ENCODE measurements at places on chromosomes 1 and 21.

DNA sequence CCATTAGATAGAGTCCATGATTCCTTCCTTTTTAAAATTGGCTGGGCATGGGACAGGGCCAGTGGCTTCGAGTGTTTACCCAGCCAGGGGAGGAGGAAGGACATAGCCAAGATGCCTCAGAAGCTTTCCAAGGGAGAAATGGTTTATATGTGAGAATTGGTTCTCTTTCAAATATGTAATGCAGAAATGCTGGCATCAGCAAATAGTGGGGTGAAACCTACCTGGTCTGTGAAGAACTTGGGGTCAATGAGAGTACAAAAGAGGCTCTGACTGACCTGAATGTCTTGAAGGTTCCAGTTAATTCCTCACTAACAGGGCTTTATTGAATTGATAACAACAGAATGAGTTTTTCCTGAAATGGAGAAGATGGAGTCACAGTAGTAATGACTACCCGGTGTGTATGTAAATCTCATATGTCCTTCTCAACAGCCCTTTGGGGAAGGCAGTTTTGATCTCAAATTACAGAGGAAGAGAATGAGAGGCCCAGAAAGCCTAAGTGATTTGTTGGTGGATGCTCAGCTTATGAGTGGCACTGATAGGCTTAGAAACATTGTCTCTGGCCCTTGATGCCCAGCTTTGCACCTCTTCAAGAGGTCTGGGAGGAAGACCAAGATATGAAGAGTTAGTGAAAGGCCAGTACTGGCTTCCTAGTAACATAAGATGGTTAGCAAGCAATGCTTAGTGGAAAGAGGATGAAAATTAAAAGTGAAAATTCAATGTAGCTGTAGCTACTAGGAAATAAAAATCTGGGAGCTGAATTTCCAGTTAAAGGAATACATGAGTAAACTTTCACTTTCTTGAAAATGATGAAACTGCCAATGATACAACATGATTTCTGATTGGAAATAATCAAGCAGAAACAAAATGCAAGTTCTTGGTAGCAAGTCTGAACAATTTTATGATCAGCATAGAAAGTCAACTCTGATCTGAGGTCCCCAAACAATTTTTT, 2.7 kb downstream of the ATF3 start:
- no peak for DNase-seq

DNA sequence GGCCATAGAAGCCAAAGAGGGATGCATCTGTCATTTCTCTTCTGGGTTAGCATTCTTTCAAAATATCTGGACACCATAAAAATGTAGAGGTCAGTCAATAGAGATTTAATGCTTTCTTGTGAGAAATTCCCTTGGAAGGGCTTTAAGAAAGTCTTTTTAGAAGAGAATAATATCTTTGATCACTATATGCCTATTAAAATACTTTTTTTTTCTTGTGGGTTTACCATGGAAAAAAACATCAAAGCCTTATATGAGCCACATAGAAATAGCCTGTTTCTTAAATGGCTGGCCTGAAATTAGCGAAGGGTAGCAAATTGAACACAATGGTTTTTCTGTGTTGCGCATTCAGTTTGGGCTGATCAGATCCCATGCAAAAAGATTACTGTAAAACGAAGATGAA, 36.8 kb downstream of the BACE2 start:
- no peak for DNase-seq

DNA sequence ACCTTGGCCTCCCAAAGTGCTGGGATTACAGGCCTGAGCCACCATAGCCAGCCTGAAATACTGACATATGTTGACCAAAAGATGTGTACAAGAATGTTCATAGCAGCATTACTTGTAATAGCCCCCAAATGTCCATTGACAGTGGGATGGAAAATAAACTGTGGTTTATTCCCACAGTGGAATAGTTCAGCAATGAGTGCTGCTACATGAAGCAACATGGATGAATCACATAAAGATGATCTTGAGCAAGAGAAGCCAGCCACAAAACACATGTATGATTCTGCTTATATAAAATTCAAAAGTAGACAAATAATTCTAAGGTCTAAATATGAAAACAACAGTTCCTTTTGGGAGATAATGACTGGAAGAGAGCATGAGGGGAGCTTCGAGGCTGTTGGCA, 9.1 kb upstream of the CREG1 start:
- no peak for DNase-seq

DNA sequence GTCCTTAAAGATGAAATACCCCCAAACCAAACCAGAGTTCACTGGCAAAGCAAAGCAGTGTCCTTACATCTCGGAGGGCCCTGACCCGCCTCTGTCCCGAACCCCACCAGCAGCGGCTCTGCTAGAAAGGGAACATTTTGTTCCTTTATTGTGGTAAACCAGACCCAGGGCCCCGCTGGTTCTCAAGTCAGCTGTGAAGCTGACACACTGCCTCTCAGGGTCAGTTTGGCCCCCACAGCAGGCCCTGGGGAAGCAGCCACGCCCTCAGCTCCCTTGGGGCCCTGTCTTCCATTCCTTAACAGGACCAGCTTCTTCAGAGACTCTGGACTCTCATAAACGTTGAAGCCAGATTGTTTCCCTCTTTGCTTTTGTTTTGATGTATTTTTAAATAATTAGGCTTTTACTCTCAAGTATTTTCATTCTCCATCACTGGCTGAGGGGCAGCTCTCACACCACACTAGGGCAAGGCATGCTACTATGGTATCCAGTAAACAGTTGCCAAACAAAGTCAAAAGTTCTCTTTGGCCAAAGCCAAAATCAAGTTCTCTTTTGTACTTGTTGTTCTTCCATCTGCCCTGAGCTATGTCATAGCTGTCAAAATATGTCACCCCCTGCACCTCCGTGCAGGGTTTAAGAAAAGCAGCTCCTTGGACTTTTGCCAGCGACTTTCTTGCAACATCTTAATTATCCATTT, 61.1 kb upstream of the ANGPTL1 start:
- no peak for DNase-seq

DNA sequence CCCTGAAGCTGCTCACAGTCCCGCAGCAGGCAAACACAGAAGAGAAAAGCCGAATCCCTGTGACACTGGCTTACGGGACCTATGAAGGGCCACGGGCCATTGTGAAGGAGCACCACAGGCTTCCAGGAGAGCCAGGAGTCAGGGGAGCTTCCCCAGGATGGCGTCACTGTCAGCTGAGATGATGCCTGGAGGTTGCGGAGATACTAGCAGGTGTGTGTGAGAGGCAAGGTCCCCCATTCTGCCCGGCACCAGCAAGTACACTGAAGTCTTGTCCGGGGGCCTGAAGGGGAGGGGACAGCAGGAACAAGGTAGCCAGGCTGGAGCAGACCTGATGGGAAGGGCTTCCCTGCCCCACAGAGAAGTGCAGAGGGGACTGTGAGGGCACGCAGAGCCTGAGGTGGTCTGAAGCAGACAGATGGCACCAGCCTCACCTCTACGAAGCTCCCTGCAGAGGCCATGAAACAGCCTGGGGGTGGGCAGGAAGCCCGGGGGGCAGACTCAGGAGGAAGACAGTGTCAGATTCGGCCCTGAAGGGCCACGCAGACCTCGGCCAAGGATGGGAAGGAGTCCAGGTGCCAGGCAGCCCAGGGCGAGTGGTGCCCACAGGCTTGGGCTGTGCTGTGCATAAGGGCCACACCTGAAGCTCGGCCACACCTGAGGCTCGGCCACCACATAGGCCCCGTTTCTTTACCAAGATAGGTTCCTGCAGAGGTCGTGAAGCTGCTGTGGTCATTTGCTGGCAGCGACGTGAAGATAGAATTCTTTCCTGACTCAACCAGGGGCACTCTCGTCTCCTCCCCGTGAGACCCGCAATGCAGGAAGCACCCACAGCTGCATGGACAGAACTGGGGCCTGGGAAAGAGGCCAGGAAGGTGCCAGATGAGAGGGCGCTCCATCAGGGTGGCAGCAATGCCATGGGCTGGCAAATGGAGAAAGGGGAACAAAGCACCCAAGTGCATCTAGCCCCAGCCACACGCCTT, 10.1 kb downstream of the TCP10L start:
- DNase-seq: no peak

DNA sequence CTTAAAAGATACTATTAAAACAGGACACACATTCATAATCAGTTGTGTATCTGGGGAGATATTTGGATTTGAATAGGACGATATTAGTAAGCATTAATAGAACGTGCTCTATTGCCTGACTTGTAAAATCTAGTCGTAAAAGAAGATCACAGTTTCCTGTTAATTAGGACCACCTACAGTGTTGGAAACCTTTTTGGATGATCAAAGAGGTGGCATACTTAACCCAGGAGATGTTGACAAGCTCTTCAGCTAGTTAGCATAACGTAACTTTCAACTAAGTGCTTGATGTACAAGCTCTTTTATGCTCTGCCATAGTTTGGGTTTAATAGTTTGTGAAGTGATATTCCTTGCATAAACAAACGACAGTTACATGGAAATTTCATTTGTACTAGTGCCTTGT, 293.3 kb upstream of the NR5A2 start:
- DNase-seq: no peak

DNA sequence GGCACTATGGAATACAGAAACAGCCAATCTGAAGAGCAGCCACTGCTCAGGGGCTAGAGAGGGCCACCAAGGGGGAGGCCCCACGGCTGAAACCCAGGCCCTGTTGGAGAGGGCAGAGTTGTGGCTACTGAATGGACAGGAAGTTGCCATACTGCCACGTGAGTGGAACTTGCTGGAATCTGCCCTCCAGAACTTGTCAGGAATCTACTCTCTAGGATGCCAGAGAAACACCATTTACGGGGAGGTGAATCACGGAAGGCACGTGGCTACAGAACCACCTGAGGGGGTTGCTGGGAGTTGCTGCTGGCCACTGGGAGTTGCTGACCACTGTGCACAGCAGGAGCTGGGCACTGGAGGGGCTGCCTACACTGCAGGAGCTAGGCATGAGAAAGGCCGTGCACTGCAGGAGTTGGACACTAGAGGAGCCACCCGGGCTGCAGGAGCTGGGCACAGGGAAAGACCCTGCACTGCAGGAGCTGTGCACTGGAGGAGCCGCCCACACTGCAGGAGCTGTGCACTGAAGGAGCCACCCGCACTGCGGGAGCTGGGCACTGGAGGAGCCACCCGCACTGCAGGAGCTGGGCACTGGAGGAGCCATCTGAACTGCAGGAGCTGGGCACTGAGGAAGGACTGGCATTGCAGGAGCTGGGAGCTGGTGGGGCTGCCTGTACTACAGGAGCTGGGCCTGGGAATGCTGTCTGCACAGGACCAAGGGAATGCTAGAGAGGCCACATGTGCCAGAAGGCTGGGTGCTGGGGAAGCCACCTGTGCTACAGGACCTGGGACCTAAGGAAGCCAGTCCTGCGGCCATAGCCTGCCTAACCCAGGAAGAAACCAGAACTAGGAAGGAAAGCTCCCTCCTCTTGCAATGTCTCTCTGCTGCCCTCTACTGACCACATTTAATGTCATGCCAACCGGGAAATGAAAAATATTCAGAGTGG, 343.4 kb downstream of the MATN1 start:
- peak; percentile 47 for DNase-seq

DNA sequence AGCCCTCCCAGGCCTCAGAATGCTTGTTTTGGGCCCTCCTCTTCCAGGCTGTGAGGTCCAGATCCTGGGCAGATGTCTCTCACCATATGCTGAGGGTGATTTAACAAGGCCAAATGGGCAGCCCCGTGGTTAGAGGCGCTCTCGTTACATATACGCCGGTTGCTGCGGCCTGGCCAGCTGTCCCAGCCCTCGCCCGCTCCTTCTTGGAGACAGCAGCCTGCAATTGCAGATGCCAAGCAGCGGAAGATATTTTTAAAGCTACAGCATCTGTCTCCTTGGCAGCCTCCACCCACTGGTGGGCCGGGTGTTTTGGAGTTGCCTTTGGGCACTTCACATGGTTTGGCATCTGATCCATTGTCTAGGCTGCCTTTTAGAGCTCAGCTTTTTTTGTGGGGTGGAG, 178.8 kb upstream of the NFIA start:
- DNase-seq: no peak

- DNase-seq: no peak
These were observed 123.7 kb upstream of the EDN2 start for GRCh38 chr1:41608211-41608610.

GRCh38 chr1:211484755-211485479, 7.0 kb downstream of the RD3 start:
- no peak for DNase-seq

- DNase-seq: no peak
These were observed 42.3 kb downstream of the STYXL2 start for GRCh38 chr1:167136191-167136614.

GRCh38 chr1:116496898-116497297, 73.9 kb downstream of the CD58 start:
- no peak for DNase-seq

DNA sequence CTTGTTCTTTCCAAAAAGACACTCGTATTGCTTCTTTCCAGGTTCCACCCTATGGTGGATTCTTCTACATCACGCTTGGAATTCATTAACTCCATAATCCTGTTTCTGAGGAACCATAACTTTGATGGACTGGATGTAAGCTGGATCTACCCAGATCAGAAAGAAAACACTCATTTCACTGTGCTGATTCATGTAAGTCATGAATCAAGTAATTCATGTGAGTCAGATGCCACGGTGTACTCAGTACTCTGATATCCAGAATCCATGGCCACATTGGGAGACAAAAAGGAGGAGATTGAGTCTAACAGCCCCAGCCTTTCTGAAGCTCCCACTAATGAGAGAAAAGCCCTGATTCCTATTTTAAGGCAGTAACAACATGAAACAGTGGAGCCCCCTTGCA, 7.4 kb downstream of the CHI3L2 start:
- no peak for DNase-seq

- peak; percentile 45 for DNase-seq
These were observed 730 bp downstream of the CDC42 start for GRCh38 chr1:22053017-22053860.

Measured in stimulated activated CD4-positive, alpha-beta T cell treated with anti-CD3 and anti-CD28 coated beads, Interleukin-4, amount 100 ng/mL, for 24 hours (primary cell).